Astrocyte of the spinal cord (primary cell): ENCODE measurements at places on chromosomes 2 and 18.
A peak's percentile ranks its signal among the peaks of the same experiment; 100 is the strongest.

GRCh38 chr18:23893653-23894052, 120.9 kb upstream of the TTC39C start:
- no peak for DNase-seq

DNA sequence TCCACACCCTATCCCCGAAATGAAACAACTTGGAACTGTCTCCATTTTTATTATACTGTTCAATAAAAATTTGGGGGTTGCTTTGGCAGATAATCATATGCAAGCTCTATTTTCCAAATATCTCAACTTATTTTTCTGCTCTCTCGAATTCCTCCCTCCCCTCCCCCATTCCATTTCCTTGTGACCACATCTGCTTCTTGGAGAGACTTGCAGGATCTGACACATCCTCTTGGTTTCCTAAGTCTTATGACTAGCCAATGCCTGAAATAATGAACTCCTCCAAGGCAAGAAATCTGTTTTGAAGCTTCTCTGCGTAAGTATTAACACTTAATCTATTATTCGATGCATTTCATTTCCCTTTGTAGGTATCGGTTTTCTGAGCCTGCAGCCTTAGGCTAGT, 16.1 kb downstream of the TGIF1 start:
- DNase-seq, result peak; percentile 87

GRCh38 chr2:230908595-230909191, 16.3 kb downstream of the GPR55 start:
- DNase-seq, result peak; percentile 74

GRCh38 chr2:36031471-36031870, 324.1 kb upstream of the CRIM1 start:
- DNase-seq, result no peak

GRCh38 chr2:134262684-134263083, 8.8 kb downstream of the MGAT5 start:
- no peak for DNase-seq
